ENCODE measurements at places on chromosomes 4 and X. TPM values are rescaled to one million over a fixed set of nuclear protein-coding genes. Genes with fewer than 3 reads are reported as not detected.

GRCh38 chrX:122941806-122942205 lies 242.3 kb upstream of the GRIA3 start:
- no peak overlapping the region for H3K27ac ChIP-seq
- DNase-seq, result no peak
- H3K4me3 ChIP-seq, result no peak overlapping the region
- H3K36me3 ChIP-seq, result no peaks in the 10 kb centered on the region
- H3K27me3 ChIP-seq, result no peaks in the 10 kb centered on the region

Gene KCND1
- total RNA-seq, result 2.5 TPM

- no peaks in the 10 kb centered on the region for H3K4me1 ChIP-seq
- H3K27me3 ChIP-seq, result no peaks in the 10 kb centered on the region
- no peaks in the 10 kb centered on the region for H3K36me3 ChIP-seq
- DNase-seq, result no peak
- no peak overlapping the region for H3K27ac ChIP-seq
Observed at GRCh38 chrX:124415115-124415800, 68.9 kb downstream of the SH2D1A start.

GRCh38 chrX:1601051-1601767 lies 9.8 kb downstream of the AKAP17A start:
- H3K36me3 ChIP-seq, result peaks cover 59% of the 10 kb centered on the region
- no peak overlapping the region for H3K27ac ChIP-seq
- no peaks in the 10 kb centered on the region for H3K4me1 ChIP-seq

Gene CNKSR2
- total RNA-seq, result 8.3 TPM

DNA sequence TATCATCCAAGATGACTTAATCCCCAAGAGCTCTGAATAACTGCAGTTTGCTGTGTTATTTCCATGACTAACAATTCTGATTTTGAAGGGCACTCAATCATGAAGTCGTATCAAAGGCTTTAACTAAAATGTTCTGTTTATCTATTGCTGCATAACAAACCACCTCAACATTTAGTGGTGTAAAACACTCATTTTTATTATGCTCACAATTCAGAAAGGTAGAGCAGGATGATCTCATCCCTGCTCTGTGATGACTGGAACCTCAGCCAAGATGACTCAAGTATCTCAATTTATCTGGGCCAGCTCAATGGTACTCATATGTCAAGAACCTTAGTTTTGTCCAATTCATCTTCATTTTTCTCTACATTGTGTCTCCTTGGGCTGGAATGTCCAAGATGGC lies 451.1 kb downstream of the PPARGC1A start:
- no peak overlapping the region for H3K27ac ChIP-seq
- DNase-seq, result no peak
- H3K4me1 ChIP-seq, result no peaks in the 10 kb centered on the region
- H3K4me3 ChIP-seq, result no peak overlapping the region
- H3K27me3 ChIP-seq, result no peaks in the 10 kb centered on the region

GRCh38 chr4:145011636-145012035 lies 86.4 kb downstream of the ANAPC10 start:
- no peak for DNase-seq
- H3K27ac ChIP-seq, result no peak overlapping the region
- H3K4me3 ChIP-seq, result no peak overlapping the region
- H3K36me3 ChIP-seq, result peaks cover 50% of the 10 kb centered on the region

Gene TXK
- 20.6 TPM for total RNA-seq

GRCh38 chrX:153474266-153474665 lies 3.9 kb upstream of the HAUS7 start:
- no peak overlapping the region for H3K27ac ChIP-seq
- no peak for DNase-seq
- H3K27me3 ChIP-seq, result no peaks in the 10 kb centered on the region
- H3K36me3 ChIP-seq, result no peaks in the 10 kb centered on the region
- H3K4me3 ChIP-seq, result no peak overlapping the region

DNA sequence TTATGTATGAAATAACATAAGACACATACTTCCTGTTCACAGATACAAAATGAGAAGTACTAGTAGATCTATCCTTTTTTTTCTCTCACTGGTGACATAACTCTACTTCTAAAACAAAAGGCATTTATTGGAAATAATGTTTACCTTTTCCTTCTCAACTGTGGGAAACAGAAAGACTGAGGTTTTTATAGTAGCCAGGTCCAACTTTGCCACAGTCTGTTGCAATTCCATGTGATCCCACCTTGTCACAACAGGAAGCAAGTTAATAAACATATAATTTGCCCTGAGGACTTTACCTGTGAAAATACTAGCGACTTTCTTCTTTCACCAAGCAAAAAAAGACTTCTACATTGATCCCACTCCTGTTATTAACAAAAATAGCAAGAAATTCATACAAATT lies 475.8 kb downstream of the PDGFC start:
- no peaks in the 10 kb centered on the region for H3K36me3 ChIP-seq
- no peaks in the 10 kb centered on the region for H3K27me3 ChIP-seq
- H3K4me1 ChIP-seq, result no peaks in the 10 kb centered on the region

Gene GUCY1B1
- total RNA-seq, result 0.27 TPM

Gene NUP54
- total RNA-seq, result 61.7 TPM

Gene MCTS1
- 66.3 TPM for total RNA-seq

- no peak for DNase-seq
- peaks cover 48% of the 10 kb centered on the region for H3K4me1 ChIP-seq
- H3K36me3 ChIP-seq, result peaks cover 11% of the 10 kb centered on the region
- H3K27ac ChIP-seq, result peak overlapping the region; percentile 95
Observed at GRCh38 chrX:12954981-12955380, 19.9 kb upstream of the TMSB4X start.

Gene ANXA10
- total RNA-seq, result not detected

- H3K36me3 ChIP-seq, result no peaks in the 10 kb centered on the region
- no peak for DNase-seq
- no peak overlapping the region for H3K4me3 ChIP-seq
- no peaks in the 10 kb centered on the region for H3K27me3 ChIP-seq
- no peak overlapping the region for H3K27ac ChIP-seq
Observed at GRCh38 chr4:14524276-14524675, 478.0 kb upstream of the CPEB2 start.

DNA sequence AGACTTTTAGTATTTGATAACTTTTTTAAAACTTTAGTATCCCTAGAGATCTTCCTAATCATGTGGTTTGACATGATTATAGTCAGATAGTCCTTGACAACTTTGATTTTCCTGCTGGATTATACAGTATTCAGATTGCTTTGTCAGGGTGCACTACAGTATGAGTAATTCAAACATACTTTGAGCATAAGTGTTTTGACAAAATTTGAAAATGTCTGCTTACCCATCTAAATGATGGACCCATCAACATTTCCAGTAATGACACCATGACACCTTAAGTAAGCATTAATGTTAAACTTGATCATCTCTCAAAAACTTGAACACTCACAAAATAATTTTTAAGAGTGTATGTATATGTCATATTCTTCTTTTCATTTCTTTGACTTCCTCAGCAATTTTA lies 514.5 kb upstream of the SMIM31 start:
- no peaks in the 10 kb centered on the region for H3K36me3 ChIP-seq
- no peaks in the 10 kb centered on the region for H3K4me1 ChIP-seq
- no peak overlapping the region for H3K27ac ChIP-seq
- H3K4me3 ChIP-seq, result no peak overlapping the region
- no peaks in the 10 kb centered on the region for H3K27me3 ChIP-seq
